ENCODE measurements at places on chromosomes 6 and 20.

- DNase-seq: no peak
Observed at GRCh38 chr20:49561256-49561655, 6.7 kb downstream of the PTGIS start.

- peak; percentile 92 for DNase-seq
Observed at GRCh38 chr6:158718461-158719046, 68.7 kb downstream of the SYTL3 start.

- no peak for DNase-seq
Observed at GRCh38 chr6:167660944-167661551, 165.7 kb upstream of the AFDN start.

GRCh38 chr6:52015953-52016352, 71.5 kb downstream of the PKHD1 start:
- DNase-seq: no peak

- DNase-seq: no peak
Observed at GRCh38 chr20:47031821-47032220, 137.2 kb downstream of the EYA2 start.

All from GM23338 (cell line).